GM19239 (cell line): ENCODE measurements at places on chromosomes 7 and 10.

DNA sequence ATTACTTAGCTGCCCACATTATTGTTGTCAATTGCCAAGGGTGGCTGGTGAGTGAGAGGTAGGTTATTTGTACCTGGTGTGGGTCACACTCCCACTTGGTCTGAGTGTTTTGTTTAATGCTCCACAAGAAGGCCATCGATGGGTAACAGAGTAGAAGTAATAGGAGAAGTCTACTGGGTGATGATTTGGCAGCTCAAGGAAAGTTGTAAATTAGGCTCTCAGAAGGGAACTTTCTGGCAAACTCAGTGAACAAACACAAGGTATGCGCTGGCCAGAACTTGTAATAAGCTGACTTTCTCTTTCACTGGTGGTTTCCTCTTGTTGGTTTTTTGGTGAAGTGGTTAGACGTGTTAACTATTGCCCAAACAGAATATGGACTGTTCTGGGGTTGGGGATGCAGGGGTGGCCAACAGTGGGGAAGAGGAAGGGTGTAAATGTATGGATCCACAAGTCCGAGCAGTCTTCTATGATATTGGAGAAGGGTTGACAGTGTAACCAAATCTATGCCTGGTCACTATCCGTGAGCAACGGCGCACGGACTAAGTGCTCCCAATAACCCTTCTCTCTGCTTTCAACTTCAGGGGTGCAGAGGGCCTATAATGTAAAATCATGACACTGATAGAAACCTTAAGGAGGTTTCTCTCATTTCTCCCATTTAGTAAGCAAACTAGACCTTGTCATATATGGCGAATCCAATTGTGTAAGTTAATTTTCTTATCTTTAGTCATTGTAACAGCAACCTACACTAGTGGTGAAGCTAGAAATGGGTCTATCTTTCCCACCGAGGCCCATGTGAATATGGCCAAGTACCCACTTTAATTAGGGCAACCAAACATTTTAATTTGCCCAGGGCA lies 212.8 kb downstream of the PTEN start:
- DNase-seq, result no peak

DNA sequence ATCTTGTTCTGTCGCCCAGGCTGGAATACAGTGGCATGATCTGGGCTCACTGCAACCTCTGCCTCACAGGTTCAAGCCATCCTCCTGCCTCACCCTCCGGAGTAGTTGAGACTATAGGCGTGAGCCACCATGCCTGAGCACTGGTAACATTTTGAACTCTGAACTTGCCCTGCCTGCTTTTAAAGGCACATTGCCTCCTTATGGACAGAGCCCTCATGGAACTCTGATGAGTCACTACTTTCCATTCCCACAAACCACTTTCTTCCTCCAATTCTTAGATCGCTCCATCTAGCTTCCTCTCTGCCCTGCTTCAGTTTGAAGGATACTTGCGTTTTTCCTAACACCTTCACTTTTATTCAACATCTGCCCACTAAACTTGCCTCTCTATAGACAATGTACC lies 38.1 kb downstream of the PRPS1L1 start:
- no peak for DNase-seq

GRCh38 chr10:16803464-16803863 lies 13.8 kb downstream of the RSU1 start:
- DNase-seq, result no peak

DNA sequence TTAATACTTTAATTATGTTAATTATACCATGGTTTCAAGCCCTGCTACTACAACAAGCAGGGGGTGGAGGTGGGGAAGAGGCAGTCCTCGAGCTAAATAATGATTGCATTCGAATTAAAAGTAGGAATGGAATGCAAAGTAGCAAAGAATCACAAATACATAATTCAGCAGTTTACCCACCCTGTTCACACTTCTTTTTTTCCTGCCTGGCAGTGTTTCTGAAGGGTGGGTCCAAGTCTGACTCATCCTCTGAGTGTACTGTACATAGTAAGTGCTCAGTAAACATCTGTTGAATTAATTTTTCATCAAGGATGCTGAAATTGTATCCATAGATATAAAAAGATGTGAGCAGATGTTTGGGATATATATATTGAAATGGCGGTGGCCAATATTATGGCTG lies 778.8 kb downstream of the LRMDA start:
- DNase-seq, result no peak

DNA sequence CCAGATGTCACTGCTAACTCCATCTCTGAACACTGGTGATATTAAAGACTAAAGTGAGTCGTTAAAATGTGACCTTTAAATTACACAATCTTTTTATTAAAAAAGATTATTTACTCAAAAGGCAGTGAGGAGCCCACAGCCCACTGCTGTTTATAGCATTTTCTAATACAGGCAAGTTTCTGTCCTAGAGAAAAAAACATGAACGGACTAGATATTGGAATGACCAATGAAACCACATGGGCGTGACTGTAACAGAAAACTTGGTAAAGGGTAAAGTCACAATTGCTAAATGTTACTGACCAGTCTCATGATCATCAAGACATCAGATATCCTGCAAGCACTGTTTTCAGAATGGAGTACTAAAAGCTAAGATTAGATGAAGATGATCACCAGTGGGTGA lies 78.7 kb downstream of the FEZF1 start:
- DNase-seq, result no peak

DNA sequence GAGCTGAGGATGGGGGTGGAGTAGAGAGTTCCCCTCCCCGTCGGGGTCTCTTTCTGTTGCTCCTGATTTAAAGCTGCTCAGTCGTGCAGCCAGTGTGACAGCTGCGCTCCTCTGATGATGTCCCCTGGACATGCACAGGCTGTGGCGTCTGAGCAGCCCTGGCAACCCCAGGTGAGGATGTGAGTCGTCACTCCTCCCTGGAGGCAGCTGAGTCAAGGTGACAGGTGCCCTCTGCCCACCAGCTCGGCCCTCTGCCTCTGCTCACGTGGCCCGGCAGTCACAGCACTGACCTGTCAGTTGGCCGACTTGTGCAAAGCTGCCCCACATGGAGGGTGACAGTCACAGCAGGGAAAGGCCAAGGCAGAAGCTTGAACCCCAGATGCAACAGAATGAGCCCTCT lies 33.9 kb downstream of the ANXA8 start:
- no peak for DNase-seq

DNA sequence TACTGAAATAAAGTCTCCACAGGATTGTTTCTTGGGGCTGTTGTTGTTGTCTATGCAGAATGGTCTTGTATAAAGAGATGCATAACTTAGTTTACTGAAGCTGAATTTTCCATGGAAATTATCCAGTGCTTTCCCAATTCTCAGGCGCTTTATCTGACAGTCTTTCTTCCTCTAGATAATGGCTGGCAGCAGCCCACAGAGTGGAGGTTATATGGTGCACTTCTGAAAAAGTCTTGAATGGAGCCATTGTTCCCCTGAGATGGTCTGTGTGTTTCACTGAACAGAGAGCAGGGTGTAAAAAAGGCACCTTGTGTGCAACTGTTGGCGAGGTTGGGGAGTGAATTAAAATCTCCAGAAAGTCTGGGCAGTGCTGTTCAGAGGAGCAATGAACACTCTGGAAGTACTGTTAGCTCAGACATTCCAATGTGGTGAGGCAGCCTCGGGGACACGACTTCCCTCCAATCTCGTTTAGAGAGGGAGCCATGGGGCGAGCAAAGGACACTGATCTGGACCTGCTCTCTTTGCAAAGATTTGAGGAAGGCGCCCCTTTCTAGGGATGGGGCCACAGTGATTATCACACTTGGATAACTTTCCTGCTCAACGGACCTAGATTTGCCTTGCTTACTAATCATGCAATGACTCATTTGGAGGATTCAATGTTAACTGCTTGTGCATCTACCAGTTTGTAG lies 2.0 kb upstream of the PLCE1 start:
- DNase-seq, result no peak

GRCh38 chr7:78083476-78084120 lies 285.0 kb downstream of the PHTF2 start:
- DNase-seq, result no peak

- DNase-seq, result no peak
These were observed 134.5 kb downstream of the ST7 start for GRCh38 chr7:117087639-117088396.

DNA sequence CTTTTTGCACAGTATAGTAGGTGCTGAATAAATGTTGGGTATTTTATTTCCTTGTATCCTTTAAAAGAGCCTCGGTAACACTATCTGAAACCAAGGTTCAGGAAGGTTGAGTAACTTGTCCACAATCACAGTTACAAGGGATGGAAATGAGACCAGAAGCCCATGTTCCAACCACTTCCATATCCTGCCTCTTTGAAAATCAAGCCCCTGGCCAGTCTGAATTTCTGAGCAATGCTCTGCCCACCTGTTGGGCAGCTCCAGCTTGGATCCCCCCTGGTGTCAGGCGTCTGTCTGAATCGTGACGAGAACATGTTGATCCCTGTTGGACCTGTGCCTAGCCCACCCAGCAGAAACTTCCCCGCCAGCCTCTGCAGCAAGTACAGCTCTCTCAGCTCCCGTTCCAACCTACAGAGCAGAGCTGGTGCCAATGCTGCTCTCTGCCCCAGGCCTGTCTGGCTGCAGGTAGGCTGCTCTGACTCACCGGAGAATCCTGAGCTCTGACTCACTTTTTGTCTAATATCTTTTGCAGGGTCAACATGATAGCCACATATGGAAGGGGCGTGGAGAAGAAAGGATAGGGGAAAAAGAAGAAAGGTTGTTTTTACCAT lies 595.5 kb downstream of the INHBA start:
- DNase-seq, result no peak

DNA sequence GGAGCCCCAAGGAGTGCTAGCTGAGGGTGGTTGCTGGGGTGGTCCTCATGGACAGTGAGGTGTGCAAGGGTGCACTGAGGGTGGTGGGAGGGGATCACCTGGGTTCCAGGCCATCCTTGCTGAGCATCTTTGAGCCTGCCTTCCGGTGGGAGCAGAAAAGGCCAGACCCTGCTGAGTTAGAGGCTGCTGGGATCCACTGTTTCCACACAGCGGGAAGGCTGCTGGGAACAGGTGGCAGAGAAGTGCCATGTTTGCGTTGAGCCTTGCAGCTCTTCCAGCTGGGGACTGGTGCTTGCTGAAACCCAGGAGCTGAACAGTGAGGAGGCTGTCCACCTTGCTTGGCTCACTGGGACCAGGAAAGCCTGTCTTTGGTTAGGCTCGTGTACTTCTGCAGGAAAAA lies 34.9 kb downstream of the PRF1 start:
- no peak for DNase-seq

GRCh38 chr10:17412323-17412722 lies 42.1 kb downstream of the ST8SIA6 start:
- DNase-seq, result no peak

- no peak for DNase-seq
These were observed 20.8 kb downstream of the PRKAG2 start for GRCh38 chr7:151856098-151856497.

DNA sequence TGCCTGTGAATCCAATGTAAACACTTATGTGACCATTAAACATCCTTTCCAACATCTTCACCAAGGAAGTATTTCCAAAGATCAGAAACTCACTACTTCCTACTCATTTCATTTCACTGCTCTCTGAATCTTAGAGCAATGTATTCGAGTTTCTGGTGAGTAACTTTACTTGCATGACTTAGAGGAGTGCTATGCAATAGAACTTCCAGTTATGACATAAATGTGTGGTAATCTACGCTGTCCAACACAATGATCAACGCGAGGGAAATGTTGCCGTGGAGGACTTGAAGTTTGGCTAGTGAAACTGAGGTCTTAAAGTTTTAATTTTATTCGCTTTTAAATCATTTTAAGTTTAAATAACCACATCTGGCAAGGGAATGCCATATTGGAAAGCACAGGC lies 1326.3 kb downstream of the XPNPEP1 start:
- no peak for DNase-seq

DNA sequence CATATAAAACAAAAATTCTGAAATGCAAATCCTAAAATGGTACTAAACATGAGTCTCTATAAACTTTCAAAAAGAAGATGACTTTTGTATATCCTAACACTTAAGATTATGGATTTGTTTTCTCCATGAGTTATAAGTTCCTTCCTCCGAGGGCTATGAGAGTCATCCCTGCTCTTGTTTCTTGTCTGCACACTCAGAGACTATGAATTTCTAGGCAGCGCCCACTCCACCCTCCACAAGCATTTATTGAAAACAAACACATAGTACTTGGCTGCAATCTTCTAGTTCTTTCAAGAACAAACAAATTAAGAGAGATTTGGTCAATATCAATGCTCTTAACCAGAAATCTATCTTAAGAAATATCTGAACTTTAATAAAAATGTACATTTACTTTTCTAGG lies 211.7 kb downstream of the DKK1 start:
- no peak for DNase-seq

- DNase-seq, result no peak
These were observed 1.2 kb upstream of the INPP5A start for GRCh38 chr10:132536241-132536876.

GRCh38 chr10:129959544-129960480 lies 4.3 kb downstream of the EBF3 start:
- DNase-seq, result no peak

DNA sequence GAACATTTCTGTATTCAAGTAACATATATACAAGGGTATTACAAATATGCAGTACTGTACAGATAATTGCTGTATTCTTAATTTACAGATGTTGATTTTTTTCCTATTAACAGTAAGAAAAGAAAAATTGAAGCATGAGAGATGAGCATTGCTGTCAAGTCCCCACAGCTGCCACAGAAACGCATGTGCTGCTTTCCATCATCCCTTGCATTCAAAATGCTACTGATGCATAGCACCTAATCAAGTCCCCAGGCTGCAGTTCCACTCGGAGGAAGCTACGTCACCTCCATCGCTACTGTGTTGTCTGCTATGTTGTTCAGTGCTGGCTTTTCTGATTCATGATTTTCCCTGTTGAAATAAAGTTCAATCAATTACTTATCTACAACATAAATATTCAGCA lies 78.2 kb downstream of the EPC1 start:
- no peak for DNase-seq

DNA sequence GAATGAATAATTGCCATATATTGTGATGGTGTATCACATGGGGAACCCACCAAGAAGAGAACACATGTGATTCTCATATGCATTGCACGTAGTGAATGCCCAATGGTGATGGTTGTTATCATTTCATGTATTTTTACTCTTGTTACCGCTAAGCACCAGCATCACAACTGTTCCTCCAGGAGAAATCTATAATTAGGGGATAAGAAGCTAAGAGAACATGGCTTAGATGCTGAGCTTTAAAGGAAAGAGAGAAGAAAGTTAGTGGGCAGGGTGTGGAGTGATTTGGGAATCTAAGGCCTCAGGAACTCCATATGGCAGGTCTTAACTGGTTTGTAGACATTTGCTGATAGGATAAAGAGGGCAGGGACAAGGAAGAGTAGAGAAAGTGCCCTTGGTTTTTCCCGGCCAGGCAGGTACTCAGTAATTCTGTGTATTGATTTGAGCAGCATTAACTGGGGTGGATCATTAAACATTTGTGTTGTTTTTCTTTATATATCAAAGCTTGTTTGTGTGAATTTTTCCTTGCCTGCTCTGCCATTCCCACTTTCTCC lies 145.9 kb downstream of the LRRC4 start:
- DNase-seq, result no peak

DNA sequence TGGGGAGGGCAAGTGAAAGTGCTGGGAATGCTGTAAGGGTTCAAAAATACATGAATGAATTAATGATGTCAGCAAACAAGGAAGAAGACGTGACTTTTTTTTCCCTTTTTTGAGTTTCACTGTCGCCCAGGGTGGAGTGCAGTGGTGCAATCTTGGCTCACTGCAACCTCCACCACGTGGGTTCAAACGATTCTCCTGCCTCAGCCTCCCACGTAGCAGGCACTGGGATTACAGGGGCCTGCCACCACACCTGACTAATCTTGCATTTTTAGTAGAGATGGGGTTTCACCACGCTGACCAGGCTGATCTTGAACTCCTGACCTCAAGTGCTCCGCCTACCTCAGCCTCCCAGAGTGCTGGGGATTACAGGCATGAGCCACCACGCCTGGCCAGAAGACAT lies 30.0 kb downstream of the DENND10 start:
- DNase-seq, result no peak
